CD4-positive, alpha-beta T cell treated with Interleukin-10 for 1 hour (primary cell): ENCODE measurements at places on chromosomes 3 and 15.

- peak; percentile 34 for DNase-seq
Measured at GRCh38 chr3:42613462-42613861, 13.0 kb downstream of the NKTR start.

- no peak for DNase-seq
Measured at GRCh38 chr3:59265566-59265965, 215.7 kb upstream of the CFAP20DC start.

GRCh38 chr3:155890671-155891190, 20.3 kb downstream of the GMPS start:
- no peak for DNase-seq

GRCh38 chr3:10917176-10917575, 75.4 kb upstream of the SLC6A1 start:
- DNase-seq = no peak

DNA sequence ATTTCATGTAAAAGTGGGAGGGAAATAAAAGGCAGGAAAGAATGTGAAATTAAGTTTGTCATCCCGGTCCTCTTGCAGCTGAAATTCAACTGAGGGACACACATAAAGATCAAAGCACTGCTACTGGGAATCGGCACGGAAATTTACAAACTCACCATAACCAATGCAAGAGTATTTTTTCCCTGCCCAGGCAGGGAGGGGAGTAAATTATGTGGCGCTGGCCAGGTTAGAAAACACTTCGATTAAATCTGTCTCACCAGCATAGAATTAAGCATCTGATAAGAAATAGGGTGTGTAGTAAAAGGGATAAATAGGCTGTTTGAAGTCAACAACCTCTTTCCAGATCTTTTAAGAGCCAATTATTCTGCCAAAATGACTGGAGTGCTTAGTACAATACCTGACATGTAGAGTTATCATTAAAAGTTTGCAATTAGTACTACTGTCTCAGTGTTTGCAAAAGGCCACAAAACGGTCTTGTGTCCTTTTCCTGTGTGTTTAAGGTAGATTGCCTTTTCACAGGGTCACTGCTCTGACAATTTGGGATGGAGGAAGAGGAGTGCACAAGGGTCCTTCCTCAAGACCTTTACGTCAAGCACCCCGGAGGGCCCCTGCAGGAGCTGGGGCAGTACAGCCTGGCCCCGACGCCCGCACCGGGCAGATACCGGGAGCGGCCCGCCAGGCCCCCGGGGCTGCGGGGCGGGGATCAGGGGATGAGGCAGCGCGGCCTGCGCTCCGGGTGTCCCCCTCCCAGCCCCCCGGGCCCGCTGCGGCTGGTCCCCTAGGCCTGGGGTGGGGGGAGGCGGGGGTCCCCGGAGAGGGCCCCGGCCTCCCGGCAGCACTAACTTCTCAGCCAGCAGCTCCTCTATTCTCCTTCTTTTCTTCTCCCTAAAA, 651 bp downstream of the UBA3 start:
- no peak for DNase-seq

- no peak for DNase-seq
Measured at GRCh38 chr3:171643681-171644080, 166.6 kb downstream of the PLD1 start.

DNA sequence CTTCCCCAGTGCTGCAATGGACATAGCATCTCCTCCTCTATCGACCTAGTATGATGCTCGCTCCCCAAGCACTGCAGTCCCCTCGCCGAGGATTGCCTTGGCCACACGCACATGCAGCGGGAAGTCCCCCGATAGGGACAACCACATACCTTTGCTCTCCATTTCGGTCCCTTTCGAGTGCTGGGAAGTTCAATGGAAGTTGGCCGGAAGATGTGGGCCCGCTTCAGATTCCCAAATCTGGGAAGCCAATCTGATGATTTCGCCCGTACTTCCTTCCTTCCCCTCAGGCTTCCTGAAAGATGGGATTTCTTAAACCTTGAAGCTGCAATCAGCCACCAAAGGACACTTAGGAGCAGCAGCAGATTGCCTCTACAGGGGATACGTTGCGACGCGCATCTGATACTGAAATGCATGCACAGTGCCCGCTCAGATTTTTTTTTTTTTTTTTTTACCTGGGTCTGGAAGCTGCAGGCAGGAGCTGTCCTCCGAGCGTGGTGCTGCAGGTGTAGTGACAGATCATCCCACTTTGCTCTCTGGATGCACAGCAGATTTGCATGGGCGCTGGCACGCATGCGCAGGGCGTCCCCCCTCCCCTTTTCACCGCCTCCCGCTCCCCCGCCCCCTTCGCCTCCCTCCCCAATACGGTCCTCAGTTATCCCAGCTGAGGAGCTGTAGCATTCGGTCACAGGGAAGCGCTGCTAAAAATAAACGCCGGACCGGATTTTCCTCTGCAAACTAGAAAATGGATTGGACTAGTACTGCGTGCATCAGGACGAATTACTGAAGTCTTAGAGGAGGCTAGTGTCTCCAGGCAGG, at the start of gene FGF12:
Gene FGF12, minus strand, starts transcription at position 510 of the 816 bp plus-strand sequence.
- no peak for DNase-seq

DNA sequence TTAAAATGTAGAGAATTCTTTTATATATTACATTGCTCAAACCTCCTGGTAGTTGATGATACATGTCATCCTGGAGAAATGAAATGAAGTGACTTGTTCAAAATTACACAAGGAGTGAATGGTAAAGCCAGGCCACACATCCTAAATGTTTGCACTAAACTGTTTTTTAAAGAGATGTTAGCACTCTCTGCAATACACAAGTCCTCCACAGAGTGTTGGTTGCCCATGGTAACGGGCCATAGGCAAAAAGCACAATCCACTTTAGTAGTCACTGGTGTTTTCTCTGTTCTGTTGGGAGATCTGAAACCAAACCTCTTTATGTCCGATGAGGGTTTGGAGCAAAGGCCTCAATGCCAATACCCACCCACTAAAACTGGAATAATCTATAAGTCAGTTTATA, 907.4 kb downstream of the NTRK3 start:
- no peak for DNase-seq
